Stimulated activated CD4-positive, alpha-beta T cell treated with anti-CD3 and anti-CD28 coated beads, Interleukin-4, amount 100 ng/mL, for 48 hours (primary cell): ENCODE measurements at places on chromosomes 4 and X.

DNA sequence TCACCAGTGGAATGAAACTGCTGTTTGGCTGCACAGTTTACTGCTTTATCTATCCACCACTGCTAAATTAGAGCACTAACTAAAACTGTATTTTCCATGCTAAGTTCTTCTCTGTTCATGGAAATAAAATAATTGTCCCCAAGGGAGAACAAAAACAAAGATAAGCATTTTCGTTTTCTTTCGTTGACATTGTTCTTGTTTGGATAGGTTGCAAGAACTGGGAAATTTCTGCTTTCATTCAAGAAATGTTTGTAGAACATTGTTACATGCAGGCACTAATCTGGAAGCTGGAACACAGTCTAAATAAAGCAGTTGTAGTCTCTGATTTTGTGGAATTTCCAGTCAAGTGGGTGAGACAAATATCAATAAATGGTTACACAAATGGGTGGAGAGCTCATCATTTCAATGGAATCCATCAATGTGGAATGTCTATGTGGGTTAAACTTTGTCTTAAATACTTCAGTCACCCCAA, 5.8 kb upstream of the CXCL8 start:
- DNase-seq = no peak

GRCh38 chr4:90246816-90247215, 119.6 kb downstream of the CCSER1 start:
- DNase-seq = no peak

DNA sequence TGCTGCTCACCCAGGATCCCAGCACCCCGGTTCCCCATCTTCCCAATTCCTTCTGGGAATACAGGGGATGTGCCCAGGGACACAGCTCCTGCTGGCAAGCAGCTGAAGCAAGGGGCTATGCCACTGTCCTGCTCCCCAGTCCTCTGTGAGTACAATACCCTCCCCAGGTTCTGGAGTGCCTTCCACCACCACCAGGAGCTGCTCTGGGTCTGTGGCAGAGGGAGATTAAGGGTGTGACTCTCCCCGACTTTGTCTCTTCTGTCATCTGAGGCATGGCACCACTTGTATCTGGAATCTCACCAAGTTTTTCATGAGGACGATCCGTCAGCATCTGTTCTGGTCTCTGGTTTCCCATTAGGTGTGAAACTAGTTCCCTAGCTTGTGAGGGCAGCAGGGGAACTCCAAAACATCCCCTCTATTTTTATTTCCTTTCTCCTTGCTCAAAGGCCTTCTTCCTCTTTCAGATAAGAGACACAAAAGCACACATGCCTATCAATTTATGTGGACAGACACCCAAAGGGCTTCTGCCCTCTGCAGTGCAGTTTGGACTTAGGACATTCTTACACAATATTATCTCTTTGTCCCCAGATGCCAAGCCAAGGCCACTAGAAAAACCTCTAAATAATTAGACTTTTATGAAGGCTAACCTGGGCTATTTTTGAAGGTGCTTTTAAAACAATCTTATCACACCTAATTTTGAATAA, 26.8 kb downstream of the MGST2 start:
- DNase-seq = no peak

- DNase-seq = no peak
Measured at GRCh38 chrX:125532411-125533089, 212.9 kb downstream of the TEX13C start.

DNA sequence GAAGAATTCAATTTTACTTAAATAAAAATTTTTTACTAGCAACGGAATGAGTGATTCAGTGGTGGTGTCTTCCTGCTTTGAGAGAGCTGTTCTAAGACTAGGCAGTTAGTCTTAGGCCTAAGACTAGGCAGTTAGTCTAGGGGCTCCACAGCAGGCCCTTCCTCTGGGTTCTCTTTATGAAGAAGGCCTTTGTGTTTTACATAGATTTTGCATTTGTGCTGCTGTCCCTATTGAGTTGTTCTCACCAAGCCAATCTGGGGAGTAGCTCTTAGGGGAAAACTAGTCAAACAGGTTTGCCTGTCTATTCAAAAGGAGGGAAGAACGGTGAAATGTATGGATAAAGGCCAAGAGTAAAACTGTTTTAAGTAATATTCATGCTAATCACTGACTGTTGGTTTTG, 7.6 kb downstream of the UGT8 start:
- DNase-seq = no peak

DNA sequence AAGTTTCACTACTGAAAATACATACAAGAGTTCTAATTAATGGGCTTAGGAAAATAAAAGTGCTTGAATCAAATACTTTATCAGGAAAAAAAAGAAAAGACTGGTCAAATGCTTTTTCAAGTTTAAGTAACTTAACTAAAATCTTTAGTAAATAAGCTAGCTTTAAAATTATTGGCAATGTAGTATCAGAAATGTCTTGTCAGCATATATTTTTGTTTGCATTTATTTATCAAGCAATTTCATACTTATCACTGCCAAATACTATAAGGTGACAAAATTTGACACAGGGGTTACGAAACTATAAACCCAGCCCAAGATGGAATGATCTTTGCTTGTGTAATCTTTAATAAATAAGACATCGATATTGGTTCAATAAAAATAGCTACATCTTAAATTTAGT, 31.8 kb upstream of the MAGEA4 start:
- no peak for DNase-seq
